RKO (cell line): ENCODE measurements at places on chromosomes 3 and 15.
A peak's percentile ranks its signal among the peaks of the same experiment; 100 is the strongest.

DNA sequence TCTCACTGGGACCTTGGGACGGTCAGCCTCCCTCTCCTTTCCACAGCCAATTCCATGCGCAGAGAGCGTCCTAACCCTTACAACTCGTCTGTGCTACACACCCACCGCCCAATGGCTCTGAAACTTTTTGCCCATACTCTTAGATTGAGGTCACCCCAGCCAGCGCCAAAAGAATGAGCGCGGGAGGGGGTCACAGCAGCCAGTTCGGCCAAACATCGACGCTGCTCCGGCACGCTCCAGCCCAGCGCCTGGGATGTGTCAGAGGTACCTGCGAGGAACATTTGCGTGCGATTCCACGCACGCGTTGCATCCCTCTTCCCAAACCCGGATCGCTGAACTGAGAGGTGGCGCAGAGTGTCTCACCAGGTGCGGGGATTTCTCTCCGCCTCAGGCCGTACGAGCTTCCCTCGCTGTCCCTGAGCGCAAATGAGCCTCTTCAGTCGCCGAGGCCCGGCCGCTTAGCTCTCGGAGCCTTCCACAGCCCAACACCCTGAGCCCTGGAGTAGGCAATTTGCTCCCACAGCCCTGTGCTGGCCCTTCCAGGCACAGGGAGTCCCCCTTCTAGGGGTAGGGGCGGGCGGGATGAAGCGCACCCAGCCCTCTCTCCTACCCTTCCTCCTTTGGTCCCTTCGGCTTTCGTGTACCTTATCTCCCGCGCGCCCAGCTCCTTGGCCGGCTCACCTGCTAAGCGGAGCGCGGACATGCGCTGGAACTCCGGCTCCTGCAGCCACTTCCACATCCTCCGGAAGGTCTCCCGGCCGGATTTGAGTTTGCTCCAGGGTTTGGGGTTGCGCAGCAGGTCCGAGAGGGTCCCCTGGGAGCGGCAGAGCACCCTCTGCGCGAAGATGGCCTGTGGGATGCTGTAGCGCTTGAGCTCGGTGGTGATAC is 1.8 kb downstream of the ONECUT1 start:
- no peak for DNase-seq

DNA sequence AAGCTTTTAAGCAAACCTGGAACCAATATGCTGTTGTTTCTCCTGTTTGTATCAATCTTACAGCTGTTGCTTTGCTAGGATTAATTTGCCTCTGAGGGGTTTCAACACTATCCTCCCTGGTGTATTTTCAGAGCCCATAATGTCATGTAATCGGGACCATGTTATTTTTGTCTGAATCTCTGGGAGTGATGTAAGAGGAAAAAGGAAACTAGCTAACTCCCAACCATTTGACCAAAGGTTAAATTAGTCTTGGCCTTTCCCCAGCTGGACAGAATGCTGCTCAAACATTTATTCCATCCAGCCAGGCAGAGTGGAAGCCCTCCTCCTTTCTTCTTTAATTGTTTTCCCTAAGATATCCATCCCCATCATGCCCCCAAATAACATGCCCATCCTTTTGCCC is 142.2 kb downstream of the ALDH1A2 start:
- DNase-seq = no peak

- no peak for DNase-seq
These were observed 219.5 kb downstream of the CADPS start for GRCh38 chr3:62655691-62656063.

DNA sequence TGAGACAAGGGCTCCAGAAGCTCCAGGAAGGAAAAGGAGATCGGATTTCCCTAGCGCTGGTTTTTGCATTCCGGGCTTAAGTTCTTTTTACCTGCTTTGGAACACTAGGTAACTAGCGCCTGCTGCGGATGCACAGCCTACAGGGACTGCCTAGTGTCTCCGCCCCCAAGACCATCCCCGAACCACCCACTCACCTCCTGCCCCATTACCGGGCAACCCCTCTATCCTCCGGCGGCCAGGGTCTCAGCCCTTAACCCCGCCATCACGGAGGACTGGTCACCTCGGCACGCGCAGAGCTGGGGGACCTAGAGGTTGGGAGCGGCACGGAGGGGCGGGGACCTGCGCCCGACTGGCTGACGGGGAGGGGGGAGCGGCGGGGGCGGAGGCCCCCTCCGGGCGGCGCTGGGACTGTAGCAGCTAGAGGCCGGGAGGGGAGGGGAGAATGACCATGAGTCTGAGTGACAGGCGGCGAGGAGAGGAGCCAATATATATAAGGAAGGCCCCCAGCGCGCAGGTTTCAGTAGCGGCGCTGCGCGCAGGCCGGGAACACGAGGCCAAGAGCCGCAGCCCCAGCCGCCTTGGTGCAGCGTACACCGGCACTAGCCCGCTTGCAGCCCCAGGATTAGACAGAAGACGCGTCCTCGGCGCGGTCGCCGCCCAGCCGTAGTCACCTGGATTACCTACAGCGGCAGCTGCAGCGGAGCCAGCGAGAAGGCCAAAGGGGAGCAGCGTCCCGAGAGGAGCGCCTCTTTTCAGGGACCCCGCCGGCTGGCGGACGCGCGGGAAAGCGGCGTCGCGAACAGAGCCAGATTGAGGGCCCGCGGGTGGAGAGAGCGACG is at the start of gene DLL4:
Gene DLL4 (plus strand): TSS at position 520 of the 839 bp plus-strand sequence. CDS start 329 bp downstream, outside the sequence.
- DNase-seq = peak; percentile 89

GRCh38 chr3:10981961-10982360 is 10.6 kb upstream of the SLC6A1 start:
- DNase-seq = no peak
